GM18507 (cell line): ENCODE measurements at places on chromosomes 5 and 9.

- no peak for DNase-seq
Observed at GRCh38 chr9:136597965-136598364, 52.1 kb upstream of the NOTCH1 start.

DNA sequence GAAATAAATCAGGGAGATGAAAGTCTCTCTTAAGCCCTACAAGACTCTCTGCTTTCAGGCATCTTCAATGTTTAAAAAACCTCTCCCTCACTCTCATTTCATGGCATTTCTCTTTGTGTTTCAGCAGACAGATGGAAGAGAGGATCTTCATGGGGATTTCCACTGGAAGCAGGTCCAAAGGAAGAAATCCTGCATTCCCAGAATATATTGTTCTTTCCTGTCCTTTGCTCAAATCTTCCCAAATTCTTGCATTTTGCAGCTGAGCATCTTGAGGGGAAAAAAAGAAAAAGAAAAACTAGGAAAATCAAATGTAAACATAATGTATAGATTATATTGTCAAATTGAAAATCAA lies 382.2 kb downstream of the ENC1 start:
- DNase-seq, result no peak

- DNase-seq, result no peak
Observed at GRCh38 chr9:20135119-20135697, 346.4 kb upstream of the SLC24A2 start.

DNA sequence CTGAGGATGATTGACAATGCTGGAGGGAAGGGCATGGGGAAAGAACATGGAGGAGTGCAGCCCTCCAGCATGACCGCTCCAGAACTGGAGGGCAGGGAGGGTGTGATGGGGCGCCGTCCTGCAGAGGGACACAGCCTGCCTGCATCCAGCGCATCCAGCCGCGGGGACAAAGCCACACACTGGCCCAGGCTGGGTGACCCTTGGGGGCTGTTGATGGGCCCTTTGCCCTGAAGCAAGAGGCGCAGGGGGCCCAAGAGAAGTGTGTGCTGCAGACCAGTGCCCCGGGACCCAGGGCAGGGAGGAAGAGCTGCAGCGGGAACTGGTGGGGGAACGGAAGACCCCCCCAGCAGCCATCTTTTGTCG lies 169.8 kb upstream of the PPP1R26 start:
- DNase-seq, result no peak

GRCh38 chr5:107407713-107408298 lies 262.9 kb downstream of the EFNA5 start:
- DNase-seq, result no peak

- DNase-seq, result peak; percentile 9
Observed at GRCh38 chr9:101458963-101459631, 23.5 kb upstream of the ALDOB start.

DNA sequence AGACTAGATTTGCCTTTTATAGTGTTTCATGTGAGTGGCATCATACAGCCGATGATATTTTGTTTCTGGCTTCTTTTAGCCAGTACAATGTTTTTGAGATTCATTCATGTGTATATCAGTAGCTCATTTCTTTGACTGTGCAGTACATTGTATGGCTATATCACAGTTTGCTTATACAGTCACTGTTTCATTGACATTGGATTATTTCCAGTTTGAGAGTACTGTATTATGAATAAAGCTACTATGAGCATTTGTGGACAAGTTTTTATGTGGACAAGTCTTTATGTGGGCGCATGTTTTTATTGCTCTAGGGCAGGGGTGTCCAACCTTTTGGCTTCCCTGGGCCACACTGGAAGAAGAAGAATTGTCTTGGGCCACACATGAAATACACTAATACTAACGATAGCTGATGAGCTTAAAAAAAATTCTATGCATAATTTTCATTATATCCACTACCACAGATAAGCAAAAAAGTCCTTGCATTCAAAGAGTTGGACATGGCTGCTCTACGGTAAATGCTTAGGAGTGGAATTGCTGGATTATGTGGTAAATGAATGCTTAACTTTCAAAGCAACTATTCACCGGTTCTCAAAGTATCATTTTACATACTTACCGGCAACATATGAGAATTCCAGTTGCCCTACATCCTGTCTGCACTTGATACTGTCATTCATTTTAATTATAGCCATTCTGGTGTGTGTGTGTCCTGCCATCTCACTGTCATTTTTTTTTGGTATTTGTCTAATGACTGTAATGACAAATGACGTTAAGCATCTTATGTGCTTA lies 177.8 kb downstream of the RGS3 start:
- no peak for DNase-seq
